T-helper 22 cell (primary cell): ENCODE measurements at places on chromosomes 11 and 22.

- no peak for DNase-seq
Observed at GRCh38 chr11:19541521-19542049, 171.1 kb upstream of the NAV2 start.

- no peak for DNase-seq
Observed at GRCh38 chr22:43011079-43011478, 3.9 kb downstream of the PACSIN2 start.

DNA sequence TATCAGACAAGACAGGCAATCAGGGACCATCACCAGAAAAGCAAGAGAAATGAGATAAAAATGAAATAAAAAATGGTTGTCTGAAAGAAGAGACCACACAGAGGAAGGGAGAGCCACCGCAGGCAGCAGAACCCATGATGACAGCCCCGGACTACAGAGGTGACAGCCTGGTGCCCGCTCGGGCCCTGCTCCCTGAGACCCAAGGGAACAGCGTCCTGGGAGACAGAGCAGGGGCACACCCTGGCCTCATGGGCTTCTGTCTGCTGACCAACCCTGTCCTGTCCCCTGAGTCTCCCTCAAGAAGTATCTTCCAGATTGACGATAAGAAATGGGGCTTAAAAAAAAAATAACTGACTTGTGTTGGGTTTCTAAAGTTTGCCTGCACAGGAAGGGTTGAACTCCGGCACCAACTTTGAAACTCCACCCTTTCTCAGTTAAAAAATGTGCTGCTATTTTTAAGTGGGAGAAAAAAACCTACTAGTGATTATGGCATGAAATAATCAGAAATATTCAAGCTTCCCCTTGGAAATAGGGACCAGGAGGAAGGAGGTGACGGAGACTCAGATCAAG is 70.1 kb upstream of the TTLL12 start:
- DNase-seq: no peak

GRCh38 chr11:14538271-14538925 is 18.2 kb upstream of the PSMA1 start:
- DNase-seq: no peak

DNA sequence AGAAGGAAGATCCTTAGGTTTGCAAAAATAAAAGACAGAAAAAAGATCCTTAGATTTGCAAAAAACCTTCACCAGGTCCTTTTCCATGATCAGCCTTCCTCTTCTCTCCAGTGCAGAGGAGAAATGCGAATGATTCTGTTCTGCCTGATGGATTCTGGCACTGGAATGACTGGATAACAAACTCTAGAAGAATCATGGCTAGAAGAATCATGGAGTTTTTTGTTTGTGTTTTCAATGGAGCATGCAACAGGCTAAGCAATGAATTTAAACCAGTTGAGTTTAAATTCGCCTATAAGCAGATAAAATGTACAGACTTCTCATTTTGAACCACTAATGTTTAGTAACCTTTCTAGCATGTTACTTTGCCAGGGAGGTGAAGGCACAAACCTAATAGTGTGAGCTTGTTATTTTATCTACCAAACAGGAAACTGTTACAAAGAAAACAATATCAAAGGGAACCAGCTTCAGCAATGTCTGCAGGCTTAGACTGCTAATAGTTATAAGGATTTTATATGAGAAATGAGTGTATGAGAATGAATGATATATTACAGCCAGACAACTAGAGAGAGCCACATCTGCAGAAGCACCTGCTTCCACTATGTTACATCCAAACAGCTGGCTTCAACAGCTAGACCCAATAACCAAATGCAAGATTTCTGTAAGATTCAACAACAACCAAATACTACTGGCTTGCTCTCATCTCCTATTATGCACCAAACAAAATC is 64.7 kb upstream of the APOA1 start:
- DNase-seq: no peak

GRCh38 chr11:2377511-2378443 is 667 bp downstream of the CD81 start:
- DNase-seq: peak; percentile 47

- no peak for DNase-seq
Observed at GRCh38 chr11:10381736-10382135, 73.3 kb upstream of the AMPD3 start.

DNA sequence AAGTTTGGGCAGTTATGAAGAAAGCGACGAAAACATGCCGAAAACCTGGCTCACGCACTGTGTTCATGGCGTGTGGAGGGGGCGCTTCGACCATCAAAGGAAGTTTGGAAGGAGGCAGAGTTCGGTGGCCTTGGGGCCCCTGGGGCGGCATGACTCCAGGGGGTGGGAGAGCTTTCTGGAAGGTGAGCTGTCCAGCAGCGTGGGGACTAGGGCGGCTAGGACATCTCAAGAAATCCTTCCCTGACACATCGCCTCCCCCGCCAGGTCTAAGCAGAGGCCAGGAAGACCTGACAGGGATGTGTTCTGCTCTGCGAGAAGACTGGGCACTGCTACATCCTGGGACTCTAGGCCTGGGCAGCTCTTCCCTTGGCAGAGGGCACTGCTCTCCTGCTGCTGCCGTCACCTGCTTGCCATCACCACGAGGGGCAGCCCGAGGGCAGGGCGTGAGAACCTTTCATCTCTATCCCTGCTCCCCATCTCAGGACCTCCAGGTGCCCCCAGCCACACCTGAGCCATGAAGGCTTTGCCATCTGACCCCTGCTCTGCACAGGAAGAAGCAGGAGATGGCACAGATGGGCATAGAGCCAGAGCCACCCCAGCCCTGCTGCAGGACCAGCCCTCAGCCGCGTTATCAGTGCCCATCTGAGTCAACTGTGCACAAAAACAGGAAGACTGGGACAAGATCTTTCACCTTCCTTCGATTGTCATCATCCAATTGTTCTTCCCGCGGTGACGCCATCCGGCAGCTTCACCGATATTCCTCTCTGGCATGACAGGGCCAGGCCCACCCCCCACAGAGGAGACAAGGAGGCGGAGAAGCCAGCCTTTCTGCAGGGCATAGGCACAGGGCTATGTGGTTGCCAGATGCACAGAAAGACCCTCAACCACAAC is 12.7 kb downstream of the LINC01488 start:
- no peak for DNase-seq

DNA sequence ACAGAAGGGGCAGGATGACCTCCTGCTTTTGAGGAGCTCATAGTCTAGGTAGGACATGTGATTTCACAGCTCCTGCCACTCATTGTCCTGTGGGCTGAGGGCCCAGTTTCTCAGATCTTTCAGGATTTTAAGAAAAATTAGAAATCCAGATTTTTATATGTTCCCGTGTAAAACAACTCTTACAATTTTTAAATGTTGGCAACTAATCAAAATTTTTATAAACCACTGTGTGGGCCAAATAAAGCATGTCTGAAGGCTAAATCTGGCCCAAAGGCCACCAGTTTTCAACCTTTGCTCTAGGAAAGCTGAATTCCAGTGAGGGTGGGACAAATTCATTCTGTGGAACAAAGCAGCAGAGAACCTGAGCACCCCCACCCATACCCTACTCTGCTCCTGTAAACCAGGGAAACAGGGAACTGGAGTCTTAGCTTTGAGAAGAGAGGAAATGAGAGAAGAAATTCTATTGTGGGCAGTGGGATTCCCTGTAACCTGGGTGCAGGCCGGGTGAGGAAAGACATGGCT is 20.6 kb downstream of the LRRC32 start:
- no peak for DNase-seq

DNA sequence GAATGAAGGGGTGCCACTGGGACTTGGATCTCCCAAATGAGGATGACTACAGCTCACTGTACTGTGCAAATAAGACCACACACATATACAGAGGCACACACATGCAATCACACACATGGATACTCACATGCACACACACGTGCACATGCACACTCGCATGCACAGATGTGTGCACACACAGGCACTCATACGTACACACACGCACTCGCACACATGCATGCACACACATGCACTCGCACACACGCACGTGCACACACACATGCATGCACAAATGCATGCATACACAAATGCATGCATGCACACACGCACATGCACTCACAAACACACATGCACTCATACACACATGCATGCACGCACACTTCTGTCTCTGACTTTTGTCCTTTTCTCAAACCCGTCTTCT is 36.0 kb downstream of the TECTA start:
- DNase-seq: no peak

DNA sequence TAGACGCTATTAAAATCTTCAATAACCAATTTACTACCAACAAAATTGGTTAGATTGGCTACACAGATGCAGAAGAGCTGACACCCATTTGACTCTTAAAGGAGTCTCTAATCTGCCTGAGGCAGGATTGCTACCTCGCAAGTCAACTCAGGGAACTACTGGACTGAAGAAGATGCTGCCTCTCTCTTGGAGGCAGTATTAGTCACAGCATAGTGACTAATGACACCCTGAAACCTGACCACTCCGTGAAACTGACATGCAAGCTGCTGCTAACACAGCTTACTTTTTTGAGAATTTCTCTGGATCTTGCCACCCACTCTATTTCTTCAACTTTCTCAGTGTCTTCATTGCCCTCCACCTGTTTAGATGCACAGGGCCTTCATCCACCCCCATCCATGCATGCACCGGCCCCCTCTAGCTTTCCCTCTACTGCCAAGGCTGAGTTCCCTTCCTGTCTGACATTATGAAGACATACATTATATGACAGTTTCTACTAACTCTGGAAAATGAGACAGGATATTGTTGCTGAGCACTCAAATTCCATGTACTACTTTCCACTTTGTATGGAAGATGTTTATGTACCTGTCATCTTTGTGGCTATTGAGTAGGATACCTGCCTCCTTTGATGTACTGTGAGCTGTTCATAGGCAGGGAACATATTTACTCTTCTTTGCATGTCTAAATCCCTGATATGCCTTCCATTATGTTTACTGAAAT is 183.2 kb downstream of the MSANTD4 start:
- no peak for DNase-seq

- peak; percentile 81 for DNase-seq
Observed at GRCh38 chr11:64225608-64226506, at the start of the genes NUDT22 and TRPT1. Gene NUDT22, plus strand, starts transcription at chr11:64226274. Its CDS starts 379 bp downstream, at chr11:64226653. Gene TRPT1, minus strand, starts transcription at chr11:64226186. Its CDS starts 326 bp downstream, at chr11:64225860.

DNA sequence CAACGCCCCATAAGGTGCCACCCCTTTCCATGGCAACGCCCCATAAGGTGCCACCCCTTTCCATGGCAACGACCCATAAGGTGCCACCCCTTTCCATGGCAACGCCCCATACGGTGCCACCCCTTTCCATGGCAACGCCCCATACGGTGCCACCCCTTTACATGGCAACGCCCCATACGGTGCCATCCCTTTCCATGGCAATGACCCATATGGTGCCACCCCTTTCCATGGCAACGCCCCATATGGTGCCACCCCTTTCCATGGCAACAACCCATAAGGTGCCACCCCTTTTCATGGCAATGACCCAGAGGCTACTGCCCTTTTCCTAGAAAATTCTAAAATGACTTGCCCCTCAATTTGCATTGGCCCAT is 72.1 kb downstream of the BRD1 start:
- no peak for DNase-seq

DNA sequence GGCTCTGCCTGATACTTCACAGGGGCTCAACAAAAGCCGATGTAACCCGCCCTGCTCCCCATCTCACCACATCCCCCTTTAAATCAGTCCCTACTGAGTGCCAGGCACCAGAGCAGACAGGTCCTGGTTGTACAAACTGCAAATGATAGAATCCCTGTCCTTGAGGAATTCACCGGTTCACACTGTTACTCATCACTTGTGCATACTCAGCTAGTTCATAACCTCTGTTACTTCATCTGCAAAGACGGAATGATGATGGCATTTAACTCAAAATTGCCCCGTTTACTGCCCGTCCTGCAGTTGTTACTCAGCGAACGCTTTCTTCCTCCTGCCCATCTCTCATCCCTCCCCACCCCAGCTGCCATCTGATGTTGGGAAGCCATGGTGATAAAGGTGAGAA is 384.7 kb downstream of the OPCML start:
- DNase-seq: no peak

DNA sequence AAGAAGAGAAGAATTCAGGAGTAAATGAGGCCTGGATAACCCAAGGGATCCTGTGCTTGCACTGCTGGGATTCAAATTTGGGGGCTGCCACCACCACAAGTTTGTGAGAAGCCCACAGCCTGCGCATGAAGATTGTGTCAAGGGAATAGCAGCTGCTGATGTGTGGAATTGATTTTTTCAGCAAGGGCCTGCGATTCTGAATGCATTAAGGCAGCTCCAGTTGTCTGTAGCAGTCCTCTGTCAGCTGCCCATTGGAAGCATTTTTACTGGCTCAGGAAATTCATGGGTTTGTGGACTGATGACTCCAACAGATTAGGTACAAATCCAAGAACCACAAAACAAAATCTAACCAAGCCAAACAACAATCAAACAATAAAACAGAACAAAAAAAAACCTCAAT is 14.0 kb downstream of the ARVCF start:
- no peak for DNase-seq

DNA sequence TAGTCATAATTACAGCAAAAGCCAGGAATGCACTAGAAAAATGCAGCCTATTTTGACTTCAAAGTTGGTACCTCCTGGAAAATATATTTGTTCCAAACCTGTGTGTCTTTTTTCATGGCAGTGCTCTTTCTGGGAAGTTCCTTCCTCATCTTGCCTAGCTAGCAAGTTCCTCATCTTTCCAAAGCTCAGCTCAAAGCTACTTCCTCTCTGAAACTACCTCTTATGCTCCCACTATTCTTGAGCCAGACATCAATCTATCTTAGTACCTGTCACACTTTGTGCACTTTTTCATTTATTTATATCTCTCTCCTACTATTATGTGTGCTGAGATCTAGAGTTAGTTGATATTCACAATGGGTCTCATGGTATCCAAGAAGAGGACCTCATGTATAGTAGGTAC is 191.6 kb upstream of the CCDC90B start:
- DNase-seq: no peak

GRCh38 chr11:66293777-66294625 is 2.3 kb downstream of the TMEM151A start:
- DNase-seq: no peak

GRCh38 chr22:50481440-50482106 is at the start of gene ADM2:
Gene ADM2, plus strand, starts transcription at chr22:50481543. Its CDS starts 305 bp downstream, at chr22:50481848.
- peak; percentile 49 for DNase-seq

- DNase-seq: no peak
Observed at GRCh38 chr11:121153472-121153871, 52.4 kb downstream of the TECTA start.
